ENCODE measurements at places on chromosomes 4 and X.

DNA sequence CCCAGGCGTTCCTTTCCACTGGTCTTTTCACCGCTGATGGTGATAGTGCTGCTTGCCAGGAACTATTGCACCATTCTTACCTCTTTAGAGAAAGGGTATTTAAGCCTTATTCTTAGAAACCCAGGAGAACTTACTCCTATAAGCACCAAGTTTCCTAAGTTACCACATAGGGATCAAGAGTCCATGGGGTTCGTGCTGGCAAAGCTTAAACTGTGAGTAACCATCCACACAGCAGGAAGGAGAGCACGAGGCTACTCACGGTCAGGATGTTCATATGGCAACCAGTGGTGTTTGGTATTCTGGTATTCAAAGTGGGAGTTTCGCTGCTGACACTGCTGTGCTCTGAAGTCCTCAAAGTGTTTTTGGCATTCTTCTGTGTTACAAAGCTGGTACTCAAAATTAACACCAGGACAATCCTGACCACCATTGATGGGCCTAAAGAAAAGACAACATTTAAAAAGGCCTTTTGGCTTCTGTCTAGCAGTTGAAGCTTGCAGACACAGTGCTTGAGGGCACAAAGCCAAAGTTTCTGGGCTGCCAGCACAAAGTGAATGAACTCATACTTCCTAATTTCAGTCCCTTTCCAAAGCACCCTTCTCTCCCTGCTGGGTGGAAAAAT is 256.9 kb downstream of the ADAMTS3 start:
- DNase-seq = no peak

- no peak for DNase-seq
Observed at GRCh38 chr4:76078033-76078613, 3.6 kb downstream of the ART3 start.

DNA sequence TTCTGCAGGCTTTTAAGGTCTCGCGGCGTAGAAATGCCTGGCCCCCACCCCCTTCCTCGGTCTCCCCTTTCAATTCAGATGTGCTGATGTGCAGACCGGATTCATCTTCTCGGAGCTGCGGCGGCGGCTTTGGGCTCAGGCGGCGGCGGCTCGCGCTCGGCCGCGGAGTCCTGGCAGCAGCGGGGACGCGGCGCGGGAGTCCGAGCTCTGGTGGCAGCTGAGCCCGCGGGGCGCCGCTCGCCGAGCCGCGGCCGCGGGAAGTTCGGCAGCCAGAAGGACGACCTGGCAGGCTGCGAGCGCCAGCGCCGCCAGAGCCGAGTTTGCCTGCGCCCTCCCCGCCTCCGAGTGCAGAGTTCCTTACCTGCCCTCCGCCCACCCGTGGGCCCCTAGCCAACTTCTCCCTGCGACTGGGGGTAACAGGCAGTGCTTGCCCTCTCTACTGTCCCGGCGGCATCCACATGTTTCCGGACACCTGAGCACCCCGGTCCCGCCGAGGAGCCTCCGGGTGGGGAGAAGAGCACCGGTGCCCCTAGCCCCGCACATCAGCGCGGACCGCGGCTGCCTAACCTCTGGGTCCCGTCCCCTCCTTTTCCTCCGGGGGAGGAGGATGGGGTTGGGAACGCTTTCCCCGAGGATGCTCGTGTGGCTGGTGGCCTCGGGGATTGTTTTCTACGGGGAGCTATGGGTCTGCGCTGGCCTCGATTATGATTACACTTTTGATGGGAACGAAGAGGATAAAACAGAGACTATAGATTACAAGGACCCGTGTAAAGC is 448 bp downstream of the TLL1 start:
- DNase-seq = no peak

- DNase-seq = no peak
Observed at GRCh38 chr4:122562449-122562848, 58.4 kb downstream of the IL21 start.

DNA sequence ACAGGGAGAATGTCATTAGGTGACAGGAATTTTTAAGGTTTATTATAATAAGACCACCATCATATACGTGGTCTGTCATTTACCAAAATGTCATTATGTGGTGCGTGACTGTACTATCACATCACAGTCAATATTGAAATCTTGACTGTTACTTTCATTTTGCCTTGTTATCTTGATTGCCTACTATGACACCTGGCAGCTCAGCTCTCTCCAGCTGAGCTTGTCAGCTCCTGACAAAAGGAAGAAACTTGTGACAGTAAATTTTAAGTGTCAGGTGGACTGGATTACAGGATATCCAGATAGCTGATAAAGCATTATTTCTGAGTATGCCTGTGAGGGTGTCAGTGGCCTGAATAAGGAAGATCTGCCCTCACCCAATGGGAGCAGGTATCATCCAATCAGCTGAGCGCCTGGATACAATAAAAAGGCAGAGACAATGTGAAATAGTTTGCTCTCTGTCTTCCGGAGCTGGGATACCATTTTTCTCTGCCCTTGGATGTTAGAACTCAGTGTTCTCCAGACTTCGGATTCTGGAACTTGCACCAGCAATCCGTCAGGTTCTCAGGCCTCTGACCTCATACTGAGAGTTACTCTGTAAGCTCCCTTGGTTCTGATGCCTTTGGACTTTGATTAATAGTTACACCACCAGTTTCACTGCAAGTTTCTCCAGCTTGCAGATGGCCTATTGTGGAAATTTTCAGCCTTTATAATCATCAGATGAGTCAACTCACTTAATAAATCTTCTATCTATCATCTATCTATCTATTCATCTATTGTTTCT is 1454.7 kb upstream of the IGFBP7 start:
- no peak for DNase-seq

GRCh38 chr4:10066670-10067651 is 45.7 kb upstream of the SLC2A9 start:
- DNase-seq = no peak

- no peak for DNase-seq
Observed at GRCh38 chr4:84501721-84502267, 2.7 kb upstream of the NKX6-1 start.

- DNase-seq = no peak
Observed at GRCh38 chr4:185567381-185568376, 32.4 kb upstream of the PDLIM3 start.

Data from stimulated activated CD8-positive, alpha-beta memory T cell treated with anti-CD3 and anti-CD28 coated beads, Interleukin-7, amount 100 ng/mL, for 1 hour (primary cell).